Stromal cell of bone marrow (primary cell): ENCODE measurements at places on chromosomes 11 and 22.

- no peak for DNase-seq
These were observed 6.6 kb downstream of the EEF1G start for GRCh38 chr11:62567018-62567633.

DNA sequence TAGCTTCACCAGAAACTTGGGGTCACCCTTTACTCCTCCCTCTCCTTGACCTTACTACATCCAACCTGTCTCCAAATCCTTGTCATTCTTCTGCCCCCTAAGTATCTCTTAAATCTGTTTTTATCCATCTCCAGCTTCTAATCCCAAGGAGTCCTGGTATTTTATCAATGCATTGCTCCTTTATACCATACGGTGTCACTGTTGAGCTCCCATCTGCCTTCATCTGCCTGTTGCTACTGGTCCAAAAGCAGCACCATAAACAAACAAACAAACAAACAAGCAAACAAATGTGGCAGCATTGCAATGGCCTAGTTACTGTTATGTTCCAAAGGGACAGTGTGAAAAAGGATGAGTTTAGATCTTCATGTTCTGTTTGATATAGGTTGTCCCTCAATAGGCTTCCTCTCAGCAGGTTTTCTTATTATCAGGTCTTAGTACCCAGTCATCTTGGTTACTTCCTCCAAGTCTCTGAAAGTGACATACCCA, 34.2 kb downstream of the DNHD1 start:
- DNase-seq = peak; percentile 13

GRCh38 chr11:44716256-44716655, 10.5 kb upstream of the TSPAN18 start:
- no peak for DNase-seq

GRCh38 chr11:85281550-85281949, 345.6 kb downstream of the DLG2 start:
- no peak for DNase-seq

- no peak for DNase-seq
These were observed 708 bp downstream of the MAML2 start for GRCh38 chr11:96342014-96342960.

DNA sequence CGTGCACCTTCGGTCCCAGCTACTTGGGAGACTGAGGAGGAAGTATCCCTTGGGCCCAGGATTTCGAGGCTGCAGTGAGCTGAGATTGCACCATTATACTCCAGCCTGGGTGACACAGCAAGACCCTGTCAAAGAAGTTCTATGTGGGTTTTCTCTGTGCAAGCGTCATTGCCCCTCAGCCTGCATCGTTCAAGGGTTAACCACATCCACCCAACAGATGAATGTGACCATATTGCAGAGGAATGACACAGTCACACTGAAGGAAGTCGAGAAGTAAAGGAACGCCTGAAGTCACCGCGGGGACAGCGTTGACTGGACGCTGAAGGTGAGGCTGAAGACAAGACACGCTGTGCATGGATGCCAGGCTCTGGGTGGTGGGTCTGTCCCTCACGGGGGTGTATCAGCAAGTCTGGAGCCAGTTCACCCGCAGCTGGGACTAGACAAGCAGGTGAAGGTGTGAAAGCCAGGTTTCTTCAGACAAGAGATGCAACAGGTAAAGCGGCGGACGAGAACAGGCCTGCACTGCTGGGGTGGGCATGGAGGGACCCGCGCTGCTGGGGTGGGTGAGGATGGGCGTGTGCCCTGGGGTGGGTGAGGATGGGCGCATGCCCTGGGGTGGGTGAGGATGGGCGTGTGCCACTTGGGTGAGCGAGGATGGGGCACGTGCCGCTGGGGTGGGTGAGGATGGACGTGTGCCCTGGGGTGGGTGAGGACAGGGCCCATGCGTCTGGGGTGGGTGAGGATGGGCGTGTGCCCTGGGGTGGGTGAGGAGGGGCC, 36.5 kb upstream of the TOLLIP start:
- no peak for DNase-seq
